NCI-H446 treated with DMSO at 0.1 percent for 48 hours (cell line): ENCODE measurements at places on chromosomes 3 and 15.
A peak's percentile ranks its signal among the peaks of the same experiment; 100 is the strongest.

DNA sequence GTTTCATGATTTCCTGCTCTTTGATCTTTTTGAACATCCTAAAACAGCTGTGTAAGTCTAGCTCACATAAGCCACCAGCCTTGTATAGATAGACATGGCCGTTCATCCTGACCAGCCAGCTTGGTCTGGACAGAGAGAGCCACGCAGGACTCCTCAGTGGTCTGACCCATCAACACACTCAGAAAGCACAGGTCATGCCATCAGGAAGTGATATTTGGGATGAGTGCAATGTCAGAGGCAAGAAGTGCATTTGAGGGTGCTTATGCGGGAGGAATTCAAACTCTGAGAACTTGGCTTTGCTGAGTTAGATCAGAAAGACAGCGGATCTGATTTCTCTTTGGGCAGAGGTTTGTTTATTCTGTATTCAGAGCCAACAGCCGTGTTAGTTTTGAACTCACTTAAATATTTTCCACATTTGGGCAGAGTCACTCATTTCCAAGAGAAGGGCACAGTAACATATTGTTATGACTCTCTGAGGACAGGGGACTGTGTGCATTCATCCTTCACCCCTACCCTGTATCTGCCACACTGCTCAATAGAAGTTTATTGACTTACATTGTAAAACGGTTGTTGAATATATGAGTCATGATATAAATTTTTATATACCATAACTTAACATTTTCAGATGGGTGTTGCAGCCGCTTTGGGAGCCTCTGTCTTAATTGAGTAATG is 225.3 kb upstream of the LYSMD4 start:
- no peak for DNase-seq

DNA sequence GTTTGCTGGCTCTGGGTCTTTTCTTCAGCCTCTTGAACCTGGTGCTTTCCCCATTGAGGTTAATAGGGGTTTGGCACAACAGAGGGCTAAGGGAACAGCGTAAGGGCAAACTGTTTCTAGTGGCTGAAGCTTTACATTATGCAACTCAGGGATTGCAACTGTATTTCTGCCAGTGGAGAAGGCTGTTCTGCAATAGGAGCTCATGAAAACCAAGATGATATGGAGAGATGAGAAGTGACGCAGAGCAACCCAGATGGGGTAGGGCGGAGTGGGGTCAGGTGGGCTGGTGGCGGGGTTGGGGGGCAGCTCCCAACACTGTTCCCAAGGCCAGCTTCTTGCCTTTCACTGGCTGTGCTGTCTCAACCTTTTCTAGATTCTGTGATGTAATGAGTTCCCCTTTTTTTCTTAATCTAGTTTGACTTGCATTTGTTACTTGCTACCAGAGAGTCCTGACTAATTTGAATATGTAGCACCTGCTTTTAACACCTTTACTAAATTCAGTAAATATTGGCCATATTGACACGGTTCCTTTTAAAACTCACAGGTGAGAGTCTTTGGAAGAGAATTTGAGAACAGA is 7.2 kb downstream of the GXYLT2 start:
- DNase-seq: no peak

DNA sequence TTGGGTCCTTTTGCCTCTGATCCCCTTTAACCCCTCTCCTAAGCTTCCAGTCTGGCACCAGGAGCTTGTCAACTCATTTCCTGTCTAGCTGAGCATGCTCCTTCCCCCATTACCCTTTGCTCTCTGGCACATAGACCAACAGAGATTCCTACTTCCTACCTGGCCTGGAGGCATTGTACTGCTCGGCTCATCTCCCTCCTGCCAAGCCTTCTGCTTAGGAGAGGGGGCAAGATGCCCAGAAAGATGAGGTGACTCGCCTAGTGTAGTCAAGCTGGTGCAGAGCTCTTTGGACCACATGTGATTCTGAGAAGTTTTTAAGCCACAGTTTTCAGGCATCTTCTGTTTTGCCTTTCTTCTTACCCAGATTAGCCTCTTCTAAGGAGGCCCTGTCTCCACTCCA is 95.4 kb downstream of the ZNF621 start:
- peak; percentile 51 for DNase-seq

GRCh38 chr3:52771334-52771681 is 568 bp upstream of the NEK4 start:
- DNase-seq: no peak

DNA sequence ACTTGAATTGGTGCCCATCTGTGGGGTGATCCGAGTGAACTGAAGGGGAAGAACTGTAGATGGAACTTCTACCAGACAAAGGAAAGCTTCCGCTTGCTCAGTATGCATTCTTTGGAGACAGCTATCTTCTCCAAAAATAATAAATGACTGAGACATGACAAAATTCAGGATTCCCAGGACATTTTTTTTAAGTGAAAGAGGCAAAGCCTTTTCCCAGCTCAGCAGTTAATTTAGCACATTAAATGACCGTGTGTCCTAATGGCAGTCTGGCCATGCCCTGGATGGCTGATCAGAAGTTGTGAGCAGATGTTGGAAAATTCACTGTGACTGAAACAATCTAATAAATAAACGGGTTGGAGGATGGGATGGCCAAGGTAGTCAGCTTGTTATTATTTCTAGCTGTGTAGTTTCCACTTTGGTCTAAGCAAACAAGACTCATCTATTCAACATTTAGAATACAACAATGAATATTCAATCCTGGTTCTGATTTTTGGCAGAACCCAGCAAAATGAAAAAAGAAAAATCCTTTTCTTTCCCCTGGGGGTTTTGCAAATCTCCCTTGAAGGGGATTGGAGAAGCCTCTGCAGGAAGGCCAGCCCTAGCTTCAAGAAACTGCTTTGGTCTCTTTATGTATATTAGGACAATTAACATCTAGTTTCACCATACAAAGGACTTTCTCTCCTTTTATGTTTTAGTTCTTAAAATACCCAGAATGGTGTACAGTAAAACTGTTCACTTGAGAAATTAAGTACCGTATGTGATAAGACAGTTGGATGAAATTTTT is 540.9 kb upstream of the MDFIC2 start:
- no peak for DNase-seq

DNA sequence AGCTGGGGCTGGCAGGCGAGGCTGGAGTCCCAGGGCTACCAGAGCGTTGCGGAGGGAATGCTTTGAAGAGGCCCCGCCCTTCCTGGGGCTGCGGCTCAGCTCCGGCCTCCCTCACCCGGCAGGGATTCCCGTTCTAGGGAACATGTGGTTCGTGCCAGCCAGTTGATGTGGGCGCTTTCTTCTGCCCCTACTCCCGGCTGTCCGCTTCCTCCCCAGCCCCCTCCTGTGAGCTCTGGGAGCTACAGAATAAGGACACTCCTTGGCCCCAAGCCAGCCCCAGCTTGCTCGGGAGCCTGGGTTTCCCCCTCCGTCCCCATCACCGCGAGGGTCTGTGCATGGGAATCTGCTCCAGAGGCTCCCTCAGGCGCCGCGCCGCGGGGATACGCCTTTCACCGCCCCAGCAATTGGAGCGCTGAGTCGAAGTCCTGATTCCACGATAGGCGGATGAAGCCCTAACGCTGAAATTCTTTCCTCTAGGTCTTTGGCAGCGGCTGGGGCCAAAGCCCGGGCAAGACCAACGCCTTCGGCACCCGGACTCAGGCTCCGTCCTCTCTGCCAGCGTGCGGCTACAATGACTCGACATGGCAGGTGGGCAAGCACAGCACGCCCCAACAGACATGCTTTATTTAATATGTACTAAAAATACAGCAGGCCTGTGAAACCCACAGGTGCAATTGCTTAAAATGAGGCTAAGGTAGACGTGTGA is 69.5 kb downstream of the KLF15 start:
- DNase-seq: no peak

DNA sequence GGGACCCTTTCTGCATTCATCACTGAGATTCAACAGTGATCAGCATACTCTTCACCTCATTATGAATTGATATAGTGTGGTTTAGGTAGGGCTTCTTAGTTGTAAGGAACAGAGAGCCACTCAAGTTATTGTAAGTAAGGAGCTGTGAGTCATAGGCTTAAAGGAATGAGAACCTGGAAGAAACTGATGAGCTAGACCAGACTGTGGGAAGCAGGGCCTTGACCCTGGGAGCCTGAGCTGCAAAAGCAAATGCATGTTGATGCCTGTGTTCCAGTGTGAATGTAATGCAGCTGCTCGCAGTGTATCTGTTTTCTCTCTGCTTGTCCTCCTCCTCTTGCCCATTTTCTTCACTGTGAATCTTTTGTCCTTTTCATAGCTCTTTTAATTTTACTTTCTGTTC is 13.6 kb downstream of the ZKSCAN7 start:
- no peak for DNase-seq

DNA sequence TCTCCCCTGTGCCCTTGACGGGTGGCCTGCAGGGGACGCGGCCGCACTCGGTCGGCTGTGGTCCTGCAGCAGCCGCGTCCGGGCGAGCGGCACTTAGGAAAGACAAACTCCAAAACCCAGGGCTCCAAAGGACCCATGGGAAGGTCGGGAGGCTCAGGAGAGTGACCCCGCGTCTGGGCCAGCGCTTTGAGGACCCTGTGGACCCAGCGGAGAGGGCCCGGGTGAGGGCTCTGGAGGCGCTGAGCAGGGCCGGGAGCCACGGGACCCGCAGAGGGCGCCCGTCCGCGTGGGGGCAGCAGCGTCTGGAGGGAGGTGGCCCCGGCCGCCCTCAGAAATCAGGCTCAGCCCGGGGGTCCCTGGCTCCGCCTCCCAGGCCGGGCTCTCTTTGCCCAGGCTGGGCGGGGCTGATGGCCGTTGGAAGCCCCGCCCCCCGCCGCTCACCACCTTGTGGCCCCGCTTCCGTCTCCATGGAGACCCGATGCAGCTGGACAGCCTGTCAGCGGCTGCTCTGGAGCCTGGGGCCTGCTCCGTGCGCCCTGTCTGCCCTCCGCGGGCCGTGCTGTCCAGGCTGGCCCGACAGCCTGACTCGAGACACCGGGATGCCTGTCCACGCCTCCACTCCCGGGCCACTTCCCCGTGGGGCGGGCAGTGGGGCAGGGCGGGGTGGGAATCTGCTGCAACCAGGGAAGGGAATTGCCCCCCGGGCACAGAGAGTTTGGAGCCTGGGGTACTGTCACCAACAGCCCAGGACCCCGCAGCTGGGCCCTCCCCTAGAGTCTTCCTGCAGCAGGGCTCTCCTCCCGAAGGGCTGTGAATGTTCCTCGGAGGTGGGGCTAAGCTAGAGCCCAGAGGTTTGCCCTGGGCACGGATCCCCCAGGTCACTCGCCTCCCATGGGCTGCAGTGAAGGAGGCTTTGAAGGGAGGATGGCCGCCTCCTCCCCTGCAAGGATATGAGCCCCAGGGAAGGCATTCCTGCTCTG is 34.8 kb upstream of the RPL32 start:
- no peak for DNase-seq

GRCh38 chr3:190840146-190840545 is 22.3 kb downstream of the GMNC start:
- no peak for DNase-seq

DNA sequence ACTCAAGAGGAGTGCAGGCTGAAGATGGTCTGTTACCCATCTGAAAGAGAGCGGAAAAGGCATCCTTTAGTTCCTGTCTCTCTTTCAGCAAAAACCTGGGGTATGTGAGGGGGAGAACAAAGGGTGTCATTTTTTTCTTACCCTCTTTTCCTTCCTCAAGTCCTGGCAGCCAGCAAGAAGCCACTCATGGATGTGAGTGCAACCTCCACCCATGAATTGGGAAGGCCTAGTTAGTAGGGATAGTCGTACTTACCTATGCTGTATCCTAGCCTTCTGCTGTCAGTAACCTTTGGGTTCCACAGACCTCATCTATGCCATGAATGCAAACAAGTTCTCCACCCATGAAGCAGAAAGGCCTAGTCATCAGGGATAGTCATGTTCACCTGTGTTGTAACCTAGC is 472.8 kb downstream of the ZIC1 start:
- no peak for DNase-seq

DNA sequence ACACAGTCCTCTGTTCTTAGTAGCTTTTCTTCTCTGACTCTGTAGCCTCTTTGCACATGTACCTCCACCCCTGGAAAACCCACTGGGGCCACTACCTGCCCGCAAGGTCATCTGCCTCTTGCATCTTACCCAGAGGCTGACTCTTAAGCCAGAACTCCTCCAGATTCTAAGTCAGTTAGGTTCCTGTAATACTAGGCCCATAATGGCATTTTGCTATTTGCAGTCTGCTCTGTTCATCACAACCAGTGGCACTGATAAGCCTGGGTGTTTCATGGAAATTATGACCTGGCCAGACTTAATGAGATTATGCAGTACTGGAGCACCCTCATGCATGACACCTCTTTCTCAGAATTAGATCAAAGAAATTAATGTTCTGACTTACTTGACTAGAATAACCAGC is 31.7 kb upstream of the ATG7 start:
- DNase-seq: no peak

- no peak for DNase-seq
Measured at GRCh38 chr3:185815391-185816282, 9.2 kb downstream of the IGF2BP2 start.

DNA sequence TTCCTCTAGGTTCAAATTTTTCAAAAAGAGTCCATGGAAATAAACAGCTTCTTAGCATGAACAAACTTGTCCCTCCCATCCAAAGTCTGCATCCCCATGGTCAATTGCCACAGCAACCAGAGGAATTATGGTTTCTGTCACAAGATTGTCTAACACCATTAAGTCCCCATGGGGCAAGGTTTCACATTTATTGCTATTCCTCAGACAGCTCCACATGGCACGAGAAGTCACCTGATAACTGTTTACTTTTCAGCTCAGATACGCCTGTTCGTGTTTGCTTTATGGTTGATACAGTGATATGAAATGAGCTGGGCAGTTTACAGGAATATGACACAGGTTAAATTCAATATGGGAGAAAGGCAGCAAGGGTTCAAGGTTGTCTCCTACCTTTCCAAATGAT is 37.9 kb upstream of the MUC13 start:
- DNase-seq: no peak

- no peak for DNase-seq
Measured at GRCh38 chr3:123899300-123899865, 15.3 kb upstream of the MYLK start.

GRCh38 chr3:34073111-34073510 is 274.7 kb downstream of the PDCD6IP start:
- no peak for DNase-seq

GRCh38 chr3:73584873-73585272 is 39.9 kb downstream of the PDZRN3 start:
- DNase-seq: no peak

DNA sequence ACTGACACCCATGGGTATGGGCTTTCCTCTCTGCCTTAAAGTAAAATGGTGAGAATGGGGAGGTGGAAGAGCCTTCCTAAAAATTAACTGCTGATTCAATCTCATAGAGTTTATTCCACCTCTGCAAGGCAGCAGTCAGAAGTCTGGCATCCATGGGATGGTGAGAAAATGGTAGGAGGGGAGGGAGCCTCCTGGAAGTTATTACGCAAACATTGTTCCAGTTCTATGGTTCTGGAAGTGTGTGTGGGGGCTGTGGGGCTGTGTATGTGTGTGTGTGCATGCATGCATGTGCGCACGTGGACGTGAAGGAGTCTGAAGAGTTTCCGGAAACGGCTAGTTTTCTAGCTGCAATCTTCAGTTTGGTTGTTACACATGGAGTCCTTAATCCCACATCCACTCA is 177.6 kb downstream of the KCNAB1 start:
- no peak for DNase-seq

GRCh38 chr3:15050405-15051092 is 14.6 kb downstream of the MRPS25 start:
- no peak for DNase-seq
